ENCODE measurements at places on chromosomes 5 and 9.

DNA sequence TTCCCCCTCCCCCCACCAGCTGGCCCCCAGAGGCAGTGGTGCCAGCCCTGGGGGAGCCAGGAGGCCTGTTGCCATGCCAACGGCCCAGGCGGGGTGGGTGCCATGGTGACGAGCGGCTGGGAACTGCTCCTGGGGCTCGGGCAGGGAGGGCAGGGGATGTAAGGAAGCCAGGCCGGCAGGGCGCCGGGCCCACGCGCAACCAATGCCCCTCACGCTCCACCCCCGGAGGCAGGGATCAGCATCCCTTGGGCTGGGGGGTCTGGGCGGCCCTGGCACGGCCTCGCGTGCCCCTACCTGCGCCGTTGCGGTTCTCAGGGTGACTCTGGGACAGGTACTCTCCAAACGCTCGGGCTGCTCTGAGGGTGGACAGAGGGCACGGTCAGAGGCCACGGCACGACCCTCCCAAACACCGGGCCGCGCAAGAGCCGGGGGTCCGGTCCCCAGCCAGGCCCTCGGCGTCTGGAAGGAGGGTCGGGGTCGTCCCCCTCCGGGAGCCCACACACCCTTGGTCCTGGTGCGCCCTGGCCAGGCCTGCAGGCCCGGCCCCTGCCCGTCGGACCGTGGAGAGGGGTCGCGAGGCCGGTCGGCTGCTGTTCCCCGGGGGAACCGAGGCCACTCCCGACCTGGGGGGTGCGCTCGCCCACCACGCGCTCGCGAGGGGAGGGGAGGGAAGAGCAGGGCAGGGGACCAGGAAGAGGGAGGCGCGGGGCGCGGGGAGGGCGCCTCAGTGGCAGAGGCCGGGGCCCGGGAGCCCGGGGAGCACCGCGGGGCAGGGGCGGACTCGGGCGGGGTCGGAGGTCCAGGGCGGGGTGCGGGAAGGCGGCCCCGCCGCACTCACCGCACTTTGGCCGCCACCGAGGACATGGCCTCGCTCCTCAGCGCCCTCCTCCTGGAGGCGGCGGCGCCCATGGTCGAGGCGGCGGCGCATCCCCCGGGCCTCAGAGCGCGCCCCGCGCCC is 661 bp downstream of the NSMF start:
- no peak for DNase-seq

DNA sequence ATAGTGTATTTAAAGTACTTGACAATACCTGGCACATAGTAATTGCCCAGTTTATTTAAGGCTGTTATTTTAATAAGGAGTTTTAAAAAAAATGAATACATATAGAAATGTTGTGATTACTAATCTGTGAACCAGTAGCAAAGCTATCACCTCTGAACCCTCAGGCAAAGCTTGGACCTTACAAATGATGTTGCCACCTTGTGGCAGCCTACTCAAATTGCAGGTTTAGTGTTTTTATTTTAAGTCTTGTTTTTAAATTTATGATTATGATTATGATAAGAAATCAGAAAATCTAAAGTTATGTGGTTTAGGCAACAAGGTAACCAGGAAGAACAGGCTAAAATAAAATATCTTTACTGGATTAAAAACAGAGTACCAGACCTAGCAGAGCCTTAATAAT is 35.8 kb downstream of the PPARGC1B start:
- DNase-seq = no peak

- DNase-seq = no peak
These were observed 107.4 kb downstream of the DAPK1 start for GRCh38 chr9:87604886-87605588.

DNA sequence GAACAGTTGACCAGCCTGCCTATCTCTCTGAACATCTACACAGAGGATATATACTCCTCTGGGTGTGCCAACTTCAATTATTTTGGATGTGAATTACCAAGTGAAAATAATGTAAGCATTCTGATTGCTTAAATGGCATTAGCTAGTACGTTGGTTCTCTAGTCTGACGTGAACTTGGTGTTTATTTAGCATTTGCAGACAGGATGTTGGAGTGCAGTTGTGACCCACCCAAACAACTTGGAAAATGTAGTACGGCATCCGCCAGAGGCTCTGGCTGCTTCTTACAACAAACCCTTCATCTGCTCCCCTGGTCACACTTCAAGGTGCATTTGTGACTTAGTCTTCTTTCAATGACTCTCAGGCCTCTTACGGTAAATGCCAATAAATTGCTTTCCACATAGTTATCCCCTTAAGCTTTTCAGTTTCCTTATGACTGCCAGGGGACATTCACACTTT is 616.6 kb downstream of the PDE4D start:
- no peak for DNase-seq

GRCh38 chr5:73722231-73722630 is 96.2 kb downstream of the ARHGEF28 start:
- no peak for DNase-seq

DNA sequence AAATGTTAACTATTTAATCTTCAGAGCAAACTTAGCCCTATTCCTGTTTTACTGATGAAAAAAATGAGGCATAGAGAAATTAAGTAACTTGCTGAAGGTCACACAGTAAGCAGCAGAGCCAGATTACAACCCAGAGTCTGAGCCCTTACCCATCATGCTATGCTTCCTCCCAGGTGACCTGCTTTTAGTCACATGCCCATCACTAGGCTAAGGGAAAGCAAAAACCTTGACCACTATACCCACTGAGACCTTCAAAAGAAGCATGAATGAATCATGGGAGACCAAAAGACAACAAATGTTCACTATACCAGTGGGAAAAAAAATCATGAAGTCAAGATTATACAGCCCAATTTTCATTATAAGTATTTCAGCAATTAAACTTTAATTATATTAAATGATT is 5.3 kb upstream of the HAUS6 start:
- no peak for DNase-seq
